ENCODE measurements at places on chromosomes 2 and 18. TPM values are rescaled to one million over a fixed set of nuclear protein-coding genes. Genes with fewer than 3 reads are reported as not detected.

- no peak for DNase-seq
Measured at GRCh38 chr2:188659656-188660406, 314.3 kb upstream of the COL3A1 start.

DNA sequence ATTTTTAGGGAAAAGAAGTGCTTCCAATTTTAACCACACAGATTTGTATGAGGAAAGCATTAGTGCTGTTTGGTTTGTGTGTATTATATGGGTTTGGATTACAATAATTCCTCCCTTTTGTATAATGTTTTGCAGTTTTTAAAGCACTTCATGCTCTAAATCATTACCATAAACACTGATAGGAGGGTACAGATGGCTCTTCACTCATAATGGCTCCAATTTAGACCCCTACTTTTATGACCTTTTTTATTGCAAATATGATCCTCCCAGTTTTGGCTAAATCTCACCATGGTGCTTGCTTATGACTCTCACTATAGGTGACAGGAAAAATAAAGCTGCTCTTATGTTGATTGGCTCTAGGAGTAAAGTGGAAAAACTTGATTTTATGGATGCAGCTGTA, 23.8 kb upstream of the TMEM17 start:
- DNase-seq, result no peak

DNA sequence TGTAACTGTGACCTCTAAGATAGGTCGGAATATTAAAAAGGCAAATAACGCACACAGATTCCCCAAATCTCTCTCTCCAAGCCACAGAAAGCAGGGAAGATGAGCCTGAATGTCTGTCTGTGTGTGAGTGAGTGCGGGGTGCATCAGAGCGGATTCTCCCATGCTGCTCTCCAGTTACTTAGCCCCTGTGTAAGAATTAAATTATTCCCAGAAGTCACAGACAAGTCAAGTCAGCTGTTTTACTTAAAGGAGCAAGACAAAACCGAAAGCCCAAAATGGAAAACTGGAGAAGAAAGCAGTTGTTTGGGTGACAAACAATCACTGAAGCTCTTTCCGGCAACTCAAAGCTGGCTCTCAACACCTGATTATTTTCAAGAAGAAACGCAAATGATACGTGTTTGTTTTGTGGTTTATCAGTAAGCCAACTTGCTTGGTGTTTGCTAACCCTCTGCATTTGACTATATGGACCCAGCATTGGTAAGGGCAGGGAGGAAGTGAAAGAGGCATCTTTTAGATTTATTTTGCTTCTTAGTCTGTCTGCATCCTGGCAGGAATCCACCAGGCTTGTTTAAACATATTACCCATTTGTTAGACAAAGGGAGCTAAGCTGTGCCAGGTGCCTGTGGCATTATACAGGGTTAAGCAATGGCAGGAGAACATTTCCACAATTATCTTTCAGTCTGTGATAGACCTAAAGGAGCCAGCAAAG, 121.5 kb upstream of the CREB1 start:
- no peak for DNase-seq

- no peak for DNase-seq
Measured at GRCh38 chr2:3453190-3453999, 65.9 kb downstream of the ADI1 start.

DNA sequence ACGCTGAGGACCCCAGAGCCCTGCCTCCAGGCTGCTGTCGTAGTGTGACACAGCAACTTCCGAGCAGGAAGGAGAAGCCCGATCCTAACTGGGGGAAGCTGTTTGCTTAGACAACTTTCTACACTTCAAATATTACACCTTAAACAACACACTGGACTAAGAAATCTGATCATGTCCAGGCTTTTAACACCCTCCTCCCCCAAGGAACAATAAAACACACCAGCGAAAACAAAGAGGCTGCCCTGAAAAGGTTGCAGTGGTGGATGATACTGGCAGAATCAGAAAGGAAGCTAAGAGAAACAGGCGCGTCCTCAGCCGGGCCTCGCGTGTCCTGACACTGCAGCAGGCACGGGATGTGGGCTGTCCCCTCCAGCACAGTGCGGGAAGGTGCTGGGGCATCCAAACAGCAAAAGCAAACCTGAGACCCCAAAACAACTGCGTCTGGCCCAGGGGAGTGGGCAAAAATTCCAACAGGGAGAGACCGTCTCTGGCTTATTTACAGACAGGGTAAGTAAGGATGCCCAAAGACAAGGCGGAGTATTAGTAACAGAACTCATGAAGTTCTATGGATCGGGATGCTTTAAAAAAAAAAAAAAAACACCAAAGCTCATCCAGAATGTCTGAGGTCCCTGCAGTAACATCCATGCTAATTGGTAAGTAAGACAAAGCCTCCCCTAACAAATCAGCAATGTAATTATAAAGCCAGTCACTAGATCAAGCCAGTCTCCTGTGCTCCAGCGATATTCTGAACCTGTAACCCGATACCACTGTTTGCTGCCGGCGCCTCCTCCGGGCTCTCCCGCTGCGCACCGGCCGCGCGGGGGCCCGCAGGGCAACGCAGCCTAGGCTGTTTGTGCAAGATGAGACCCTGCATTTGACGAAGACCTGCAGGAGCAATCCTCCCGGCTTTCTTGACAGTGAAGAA, 9.0 kb downstream of the SERTAD2 start:
- DNase-seq, result peak; percentile 86

DNA sequence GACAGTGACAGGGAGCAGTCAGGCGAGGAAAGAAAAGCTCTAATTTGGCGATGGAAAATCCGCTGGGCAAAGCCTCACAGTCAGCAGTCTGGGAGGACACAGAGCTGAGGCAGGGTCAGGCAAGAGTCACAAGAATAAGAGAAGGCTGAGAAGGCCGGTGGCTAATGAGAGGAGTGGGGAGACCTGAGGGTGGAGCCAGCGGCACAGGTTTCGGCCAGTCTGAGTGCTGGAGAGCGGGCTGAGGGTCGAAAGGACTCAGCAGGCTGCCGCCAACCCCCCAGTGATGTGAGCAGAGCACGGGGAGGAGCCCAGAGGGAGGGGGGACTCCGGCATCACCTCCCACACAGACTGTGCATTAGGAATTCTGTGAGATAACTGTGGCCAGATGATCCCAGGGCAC, 500.6 kb upstream of the MYT1L start:
- no peak for DNase-seq

DNA sequence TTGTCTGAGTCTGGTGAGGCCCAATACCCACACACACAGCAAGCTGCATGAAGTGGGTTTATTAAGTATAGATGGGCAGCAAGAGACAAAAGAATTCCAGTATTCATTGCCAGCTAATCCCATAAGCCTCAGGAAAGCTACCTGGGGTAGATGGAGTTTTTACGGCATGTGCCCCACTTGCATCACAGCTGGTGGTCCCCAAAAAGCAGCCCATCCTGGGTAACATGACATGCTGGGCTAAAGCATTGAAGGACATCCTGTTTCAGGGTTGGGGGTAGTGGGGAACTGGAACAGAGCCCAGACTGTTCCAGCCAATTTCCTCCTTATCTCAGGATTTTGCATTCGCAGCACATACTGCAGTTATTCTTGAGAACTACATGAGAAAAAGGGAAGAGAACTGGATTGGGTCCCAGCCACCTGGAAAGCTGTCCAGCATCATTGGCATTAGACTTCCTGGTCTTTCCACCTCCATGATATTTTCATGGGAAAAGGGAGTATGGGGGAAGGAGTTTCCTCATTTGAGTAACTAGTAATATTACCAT, 240.1 kb upstream of the MMADHC start:
- no peak for DNase-seq

DNA sequence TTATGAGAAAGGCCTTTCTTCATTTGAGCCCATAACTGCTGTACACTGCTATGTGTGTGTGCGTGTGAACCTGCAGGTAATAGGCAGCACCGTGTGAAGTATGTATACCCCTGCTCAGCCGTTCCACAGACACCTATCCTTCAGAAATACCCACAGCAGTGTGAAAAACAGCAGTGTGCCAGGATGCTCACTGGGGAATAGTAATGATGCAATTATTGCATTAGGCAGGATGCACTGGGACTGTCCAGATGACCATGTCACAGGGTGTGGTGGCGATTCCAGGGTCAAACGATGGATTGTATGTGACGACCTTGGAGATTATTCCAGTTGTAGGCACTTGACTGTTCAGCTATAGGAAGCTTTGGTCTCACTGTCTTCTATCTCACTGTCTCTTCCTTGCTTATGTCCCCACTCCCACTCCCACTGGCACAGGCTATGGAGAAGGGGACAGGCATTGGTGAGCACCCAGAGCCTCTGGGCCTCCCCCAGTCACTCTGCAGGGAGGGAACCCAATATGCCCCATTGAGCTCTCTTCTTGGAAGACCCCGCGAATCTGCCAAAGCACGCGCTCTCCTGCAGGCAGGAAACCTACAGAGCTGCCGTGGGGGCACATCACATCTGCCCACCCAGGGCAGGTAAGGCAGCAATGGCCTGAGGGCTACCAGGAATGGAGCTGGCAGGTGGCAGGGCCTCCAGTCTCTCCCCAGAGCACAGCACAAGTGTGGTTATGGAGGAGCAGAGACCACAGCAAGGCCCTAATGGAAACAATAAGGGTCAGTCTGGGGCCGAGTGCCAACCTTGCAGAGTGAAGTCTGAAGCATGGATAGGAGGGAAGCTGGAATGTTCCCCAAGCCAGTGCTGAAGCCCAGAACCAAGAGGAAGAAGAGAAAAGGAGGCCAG, 518.9 kb upstream of the RAB6C start:
- no peak for DNase-seq

- DNase-seq, result no peak
Measured at GRCh38 chr2:60536746-60537145, 16.7 kb downstream of the BCL11A start.

- no peak for DNase-seq
Measured at GRCh38 chr18:10417664-10418063, 36.8 kb upstream of the APCDD1 start.

- no peak for DNase-seq
Measured at GRCh38 chr2:176833671-176834070, 378.9 kb upstream of the HNRNPA3 start.

DNA sequence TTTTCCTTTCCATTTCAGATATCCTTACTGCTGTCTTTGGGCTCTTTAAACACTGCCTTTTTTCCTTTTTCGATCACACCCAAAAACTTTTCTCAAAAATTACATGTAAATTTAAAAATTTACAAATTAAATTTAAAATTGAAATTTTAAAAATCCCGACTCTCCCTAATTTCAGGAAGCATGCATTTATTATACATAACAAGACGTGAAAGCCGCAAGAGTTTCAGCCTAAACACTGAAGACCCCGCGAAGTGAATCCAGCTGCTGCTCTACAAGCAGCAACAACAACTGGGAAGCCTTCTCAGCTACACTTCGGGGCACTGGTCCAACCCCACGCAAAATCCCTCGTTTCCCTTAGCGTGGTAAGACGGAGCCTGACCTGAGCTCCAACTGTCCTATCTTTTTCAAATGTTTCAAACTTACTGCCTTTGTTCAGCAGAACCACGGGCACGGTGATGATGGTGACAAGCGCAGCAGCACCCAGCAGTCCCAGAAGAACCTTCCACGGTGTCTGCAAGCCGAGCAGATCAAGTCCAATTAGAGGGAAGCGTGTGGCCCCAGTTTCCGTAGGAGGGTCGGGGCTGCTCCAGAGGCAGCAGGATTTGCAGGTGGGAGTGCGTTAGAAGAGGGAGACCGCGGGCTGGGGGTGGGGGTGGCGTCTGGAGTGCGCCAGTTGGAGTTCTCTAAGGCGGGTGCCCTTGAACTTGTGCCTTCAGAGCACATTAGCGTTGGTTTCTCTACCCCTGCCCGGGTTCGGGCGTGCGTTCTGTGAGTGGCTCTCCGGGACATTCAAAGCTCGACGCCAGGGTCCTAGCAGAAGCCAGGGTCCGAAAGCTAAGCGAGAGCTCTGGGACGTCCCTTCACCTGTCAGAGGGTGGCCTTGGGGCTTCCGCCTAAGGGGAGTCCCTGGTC, 783 bp downstream of the DPP4 start:
- no peak for DNase-seq

GRCh38 chr2:44233450-44234128, 41.7 kb upstream of the SLC3A1 start:
- DNase-seq, result no peak

GRCh38 chr2:165161510-165161909, 42.3 kb downstream of the SCN3A start:
- DNase-seq, result no peak

- DNase-seq, result no peak
Measured at GRCh38 chr2:238657132-238658053, 190.5 kb upstream of the TWIST2 start.

DNA sequence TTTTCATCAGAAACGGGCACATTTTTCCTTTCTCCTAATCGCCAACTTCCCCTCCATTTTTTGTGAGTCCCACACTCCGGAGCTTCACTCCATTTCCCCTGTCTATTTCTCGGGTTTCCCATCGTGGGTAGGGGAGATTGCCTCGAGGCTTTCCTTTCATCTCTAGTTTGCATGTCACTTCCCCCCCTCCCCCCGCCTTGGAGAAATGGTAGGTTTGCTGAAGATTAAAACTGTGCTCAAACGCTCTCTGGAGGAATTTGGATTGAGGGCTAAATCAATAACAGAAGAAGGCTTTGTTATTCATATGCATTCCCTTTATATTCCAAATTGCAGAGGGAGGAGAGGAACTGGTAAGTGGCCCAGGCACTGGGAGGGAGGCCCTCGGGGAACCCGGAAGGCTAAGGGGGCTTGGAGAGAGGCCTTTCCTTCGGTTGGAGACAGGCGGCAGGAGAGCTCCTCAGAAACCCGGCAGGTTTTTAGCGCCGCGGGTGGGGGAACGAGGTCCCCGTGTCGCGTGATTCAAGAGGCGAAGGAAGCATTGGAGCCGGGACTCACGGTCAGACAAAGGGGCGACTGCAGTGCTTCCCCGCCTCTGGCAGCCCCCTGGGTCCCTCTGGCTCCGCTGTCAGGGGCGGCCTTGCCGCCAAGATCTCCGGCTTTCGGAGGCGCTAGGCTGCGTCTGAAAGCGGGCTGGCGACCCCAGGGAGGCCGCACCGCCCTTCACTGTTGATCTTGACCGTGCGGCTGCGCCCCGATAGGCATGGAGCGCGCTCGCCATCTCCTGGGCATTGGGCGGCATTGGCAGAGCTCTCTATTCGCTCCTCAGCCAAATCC, 2.4 kb upstream of the HOXD12 start:
- DNase-seq, result peak; percentile 66

DNA sequence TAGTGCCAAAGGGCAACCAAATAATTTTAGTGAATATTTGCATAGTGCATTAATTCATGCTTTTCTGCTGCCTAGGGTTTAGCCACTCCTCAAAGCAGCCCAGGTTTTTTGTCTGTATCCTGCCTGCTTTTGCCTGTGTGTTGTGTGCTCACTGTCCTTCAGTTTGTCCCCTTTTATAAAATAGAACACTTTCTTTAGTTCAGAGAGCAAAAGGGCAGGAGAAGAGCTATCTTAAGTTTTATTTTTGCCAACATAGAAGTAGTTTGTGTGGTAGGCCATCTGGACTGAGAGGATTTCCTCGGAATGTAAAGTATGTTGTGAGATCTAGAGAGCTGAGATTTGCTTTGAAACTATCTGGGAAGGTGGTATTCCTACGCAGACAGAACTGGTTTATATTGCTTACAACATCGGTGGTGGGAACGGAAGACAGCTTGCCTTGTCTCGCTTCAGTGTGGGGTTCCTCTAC, 64.9 kb downstream of the EML4 start:
- DNase-seq, result peak; percentile 25

Gene SKA1
- polyA plus RNA-seq, result 5.2 TPM

Gene KCNK3
- polyA plus RNA-seq, result 26.4 TPM

Gene POTEC
- polyA plus RNA-seq, result not detected

Measured in right lung (tissue), 10 donors.